ENCODE measurements at places on chromosomes 2 and 18.

DNA sequence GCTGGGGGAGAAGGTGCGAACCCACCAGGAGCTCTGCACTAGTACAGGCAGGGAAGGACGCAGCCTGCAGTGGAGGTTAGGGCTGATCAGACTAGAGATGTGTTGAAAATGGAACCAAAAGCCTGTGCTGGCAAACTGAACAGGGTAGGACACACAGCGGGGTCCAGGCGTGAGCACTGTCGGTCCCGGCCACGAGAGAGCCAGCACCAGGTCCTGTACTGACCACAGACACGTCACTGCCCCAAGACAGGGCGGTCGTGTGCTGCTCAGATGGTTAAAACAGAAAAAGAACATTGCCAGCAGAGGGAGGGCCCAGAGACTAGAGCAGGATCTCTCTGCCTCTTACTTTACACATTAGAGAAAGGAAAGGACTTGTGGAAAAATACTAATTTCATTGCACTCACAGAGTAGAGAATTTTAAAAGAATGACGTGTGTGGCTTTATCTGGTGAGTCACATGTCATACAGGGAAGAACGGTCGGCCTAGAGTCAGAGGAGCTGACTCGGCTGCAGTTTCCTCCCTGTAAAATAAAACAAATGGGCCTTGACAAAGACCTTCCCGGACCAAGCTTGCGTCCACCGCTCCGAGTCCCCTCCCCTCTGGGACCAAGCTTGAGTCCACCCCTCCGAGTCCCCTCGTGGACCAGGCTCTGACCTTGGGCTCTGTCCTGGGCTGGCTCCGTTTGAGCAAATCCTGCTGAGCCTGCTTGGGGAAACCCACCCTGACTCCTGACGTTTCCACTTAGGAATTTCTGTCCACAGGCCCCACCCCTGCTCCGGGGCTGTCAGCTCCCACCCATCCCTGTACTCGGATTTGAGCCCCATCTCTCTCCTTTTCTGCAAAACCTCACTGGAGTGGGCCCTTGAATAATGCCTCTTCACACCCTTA is 16.7 kb upstream of the ADI1 start:
- DNase-seq = peak; percentile 20

- no peak for DNase-seq
These were observed 29.2 kb downstream of the NIFK start for GRCh38 chr2:121707344-121707919.

- DNase-seq = no peak
These were observed 65.8 kb downstream of the THNSL2 start for GRCh38 chr2:88235987-88236386.

DNA sequence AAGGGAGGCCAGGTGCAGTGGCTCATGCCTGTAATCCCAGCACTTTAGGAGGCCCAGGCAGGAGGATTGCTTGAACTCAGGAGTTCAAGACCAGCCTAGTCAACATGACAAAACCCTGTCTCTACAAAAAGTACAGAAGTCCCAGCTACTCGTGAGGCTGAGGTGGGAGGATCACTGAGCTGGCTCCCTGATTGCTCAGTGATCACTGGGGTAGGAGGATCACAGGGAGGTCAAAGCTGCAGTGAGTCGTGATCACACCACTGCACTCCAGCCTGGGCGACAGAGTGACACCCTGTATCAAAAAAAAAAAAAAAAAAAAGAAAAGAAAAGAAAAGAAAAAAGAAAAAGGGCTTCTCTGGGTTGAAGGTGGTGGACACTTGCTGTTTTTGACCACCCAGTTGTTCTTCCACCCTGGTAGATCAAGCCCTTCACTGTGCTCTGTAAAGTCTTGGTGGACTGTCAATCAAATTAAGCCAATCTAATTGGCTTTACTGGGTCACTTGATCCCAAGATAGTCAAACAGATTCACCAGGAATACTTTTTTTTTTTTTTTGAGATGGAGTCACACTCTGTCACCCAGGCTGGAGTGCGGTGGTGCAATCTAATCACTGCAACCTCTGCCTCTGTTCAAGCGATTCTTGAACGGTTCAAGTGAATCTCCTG is 191.6 kb downstream of the AGPS start:
- DNase-seq = no peak

DNA sequence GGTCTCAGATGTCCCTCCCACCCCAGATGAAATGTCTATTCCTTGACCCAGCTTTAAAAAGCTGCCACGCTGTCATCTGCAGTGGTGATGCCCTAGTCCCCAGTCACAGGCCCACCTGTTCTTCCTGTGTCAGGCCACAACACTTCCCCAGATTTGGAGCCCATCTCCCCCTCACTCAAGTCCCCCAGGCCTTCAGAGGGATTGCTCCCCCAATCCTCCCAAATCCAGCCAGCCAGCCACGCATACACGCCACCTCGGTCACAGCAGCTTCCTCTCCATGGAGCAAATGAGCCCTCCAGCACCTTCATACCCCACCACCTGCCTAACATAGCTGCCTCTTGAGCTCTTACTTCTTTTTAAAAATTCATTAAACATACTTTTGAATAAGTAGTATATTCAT is 7.8 kb downstream of the ASTL start:
- no peak for DNase-seq

GRCh38 chr2:168424112-168424951 is 31.7 kb upstream of the CERS6 start:
- no peak for DNase-seq

DNA sequence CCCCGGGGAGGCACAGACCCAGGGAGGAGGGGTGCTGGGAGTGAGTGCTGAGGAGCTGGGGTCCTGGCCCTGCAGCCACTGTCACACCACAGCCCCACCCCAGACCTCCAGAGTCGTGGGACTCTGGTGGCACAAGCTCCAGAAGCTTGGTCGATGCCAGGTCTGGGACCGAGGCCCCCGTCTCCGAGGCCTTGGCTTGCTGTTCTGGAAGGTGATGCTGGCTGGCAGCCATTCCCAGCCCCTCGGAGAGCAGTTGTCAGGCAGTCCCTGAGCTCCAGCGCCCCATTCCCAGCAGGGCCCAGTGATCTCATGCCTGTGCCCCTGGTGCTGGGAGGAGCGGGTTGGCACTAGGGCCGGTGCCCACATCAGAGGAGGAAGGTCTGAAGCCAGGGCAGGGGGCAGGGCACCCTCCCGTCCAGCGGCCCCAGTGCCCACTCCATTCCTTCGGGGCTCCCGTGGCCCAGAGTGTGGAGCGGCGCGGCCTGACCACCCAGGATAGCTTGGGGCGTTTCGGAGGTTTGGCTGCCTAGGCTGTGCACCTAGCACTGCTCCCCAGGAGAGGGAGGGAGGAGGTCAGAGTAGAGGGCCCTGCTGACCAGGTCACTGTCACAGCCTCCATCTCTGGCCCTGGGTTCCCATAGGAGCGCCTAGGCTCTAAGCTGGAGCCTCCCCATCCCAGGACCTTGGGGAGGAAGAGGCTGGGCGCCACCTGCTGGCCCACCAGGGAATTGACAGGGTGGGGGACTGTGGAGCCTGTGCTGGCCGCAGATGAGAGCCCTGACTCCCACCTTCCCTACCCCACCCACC is 16.8 kb upstream of the ALPI start:
- DNase-seq = peak; percentile 29

DNA sequence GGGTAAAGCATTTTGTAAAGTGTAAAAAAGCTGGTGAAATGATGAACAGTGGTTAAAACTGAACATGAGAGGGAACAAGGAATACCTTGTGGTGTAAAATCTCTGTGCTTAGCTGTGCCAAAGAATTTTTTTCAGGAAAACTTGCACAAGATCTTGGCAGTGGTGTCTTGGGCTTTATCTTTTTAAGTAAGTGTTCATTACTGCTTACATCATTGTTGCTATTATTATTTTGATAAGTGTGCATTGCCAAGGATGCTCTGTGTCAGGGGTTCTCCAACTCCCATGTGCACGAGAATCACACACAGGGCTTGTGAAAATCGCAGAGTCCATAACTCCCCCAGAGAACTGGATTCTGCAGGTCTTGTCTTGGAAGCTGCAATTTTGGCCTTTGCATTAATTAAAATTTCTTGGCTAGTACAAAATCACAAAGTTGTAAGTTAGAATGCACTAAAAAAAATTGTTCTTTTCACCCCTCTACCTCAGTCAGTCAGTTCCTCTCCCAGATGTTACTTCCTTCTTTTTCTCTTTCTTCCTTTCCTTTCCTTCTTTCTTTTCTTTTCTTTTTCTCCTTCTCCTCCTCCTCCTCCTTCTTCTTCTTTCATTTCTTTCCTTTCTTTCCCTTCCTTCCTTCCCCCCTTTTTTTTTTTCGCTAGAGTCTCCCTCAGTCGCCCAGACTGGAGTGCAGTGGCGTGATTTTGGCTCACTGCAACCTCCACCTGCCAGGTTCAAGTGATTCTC is 37.8 kb downstream of the GATA6 start:
- DNase-seq = no peak

GRCh38 chr2:219551441-219552381 is 7.9 kb downstream of the TMEM198 start:
- DNase-seq = no peak

Measured in B cell (primary cell).